SK-N-SH (cell line): ENCODE measurements at places on chromosomes 1 and 21. TPM values are rescaled to one million over a fixed set of nuclear protein-coding genes. Genes with fewer than 3 reads are reported as not detected.

SLC35E2B gene
- polyA plus RNA-seq: 20.5 and 20.6 TPM in 2 replicates

HAO2 gene
- not detected in 2 replicates for polyA plus RNA-seq

PTPRU gene
- polyA plus RNA-seq: 2.9 and 3.5 TPM in 2 replicates

TMEM269 gene
- 0.05 and 0.08 TPM in 2 replicates for polyA plus RNA-seq

NR1I3 gene
- not detected in 2 replicates for polyA plus RNA-seq

CLCA2 gene
- polyA plus RNA-seq: 0.02 TPM in 2 replicates

TNFRSF14 gene
- 0.19 and 0.28 TPM in 2 replicates for polyA plus RNA-seq

TCHH gene
- polyA plus RNA-seq: not detected in 2 replicates

ITGB2 gene
- 0.67 and 0.77 TPM in 2 replicates for polyA plus RNA-seq

TENT5C gene
- 0.90 and 1.2 TPM in 2 replicates for polyA plus RNA-seq

MIXL1 gene
- 0.03 TPM in 1 of 2 replicates, not detected in the other for polyA plus RNA-seq

USP33 gene
- polyA plus RNA-seq: 26.3 and 38.8 TPM in 2 replicates

ZFP69 gene
- 1.9 and 2.2 TPM in 2 replicates for polyA plus RNA-seq

RAB42 gene
- polyA plus RNA-seq: 4.6 and 5.5 TPM in 2 replicates

DNA sequence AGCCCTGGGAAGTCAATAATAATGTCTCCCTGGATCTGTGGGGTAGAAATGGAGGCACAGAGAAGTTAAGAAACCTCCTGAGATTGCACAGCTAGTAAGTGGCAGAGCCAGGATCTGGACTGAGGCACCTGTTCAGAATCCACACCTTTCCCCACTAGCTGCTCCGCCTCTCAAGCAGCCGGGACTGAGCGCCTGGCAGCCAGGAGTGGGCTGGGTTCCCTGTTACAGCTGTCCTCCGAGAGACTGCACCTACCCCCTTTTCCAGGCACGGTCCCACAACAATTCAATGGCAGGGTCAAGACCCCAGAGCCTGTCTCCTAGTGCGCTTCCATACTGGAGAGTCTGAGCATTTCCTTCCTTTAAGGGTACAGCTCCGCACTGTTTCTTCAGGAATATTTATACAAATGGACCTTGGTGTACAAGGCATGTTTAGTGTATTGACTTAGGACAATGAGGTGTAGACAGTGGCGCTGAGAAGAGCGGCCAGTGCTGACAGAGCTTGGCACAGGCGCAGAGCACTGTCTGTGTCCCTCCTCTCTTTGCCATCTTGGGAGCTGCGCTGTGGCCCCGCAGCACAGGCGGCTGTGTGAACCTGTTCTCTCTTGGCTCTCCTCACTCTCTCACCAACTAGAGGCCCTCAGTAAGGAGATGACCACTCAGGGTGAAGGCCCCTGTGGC, 24.4 kb downstream of the GRHL3 start:
- DNase-seq: no peak

DNA sequence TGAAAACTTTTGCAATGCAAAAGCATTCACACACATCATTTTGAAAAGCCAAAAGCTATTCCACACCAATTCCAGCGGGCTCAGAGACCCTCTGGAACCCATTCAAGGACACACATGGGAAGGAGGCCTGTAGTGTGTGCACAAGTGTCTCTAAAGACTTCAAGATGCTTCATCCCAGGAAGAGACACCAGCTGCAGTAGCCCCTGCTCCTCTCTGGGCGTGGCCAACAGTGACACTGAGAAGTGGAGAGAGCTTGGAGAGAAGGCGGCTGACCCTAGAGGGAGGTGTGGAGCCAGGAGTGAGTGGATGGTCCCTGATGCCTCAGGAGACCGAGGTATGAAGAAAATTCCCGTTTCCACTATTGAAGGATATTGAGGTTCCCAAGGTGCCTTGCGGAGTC, 14.9 kb upstream of the TNNI1 start:
- no peak for DNase-seq

DNA sequence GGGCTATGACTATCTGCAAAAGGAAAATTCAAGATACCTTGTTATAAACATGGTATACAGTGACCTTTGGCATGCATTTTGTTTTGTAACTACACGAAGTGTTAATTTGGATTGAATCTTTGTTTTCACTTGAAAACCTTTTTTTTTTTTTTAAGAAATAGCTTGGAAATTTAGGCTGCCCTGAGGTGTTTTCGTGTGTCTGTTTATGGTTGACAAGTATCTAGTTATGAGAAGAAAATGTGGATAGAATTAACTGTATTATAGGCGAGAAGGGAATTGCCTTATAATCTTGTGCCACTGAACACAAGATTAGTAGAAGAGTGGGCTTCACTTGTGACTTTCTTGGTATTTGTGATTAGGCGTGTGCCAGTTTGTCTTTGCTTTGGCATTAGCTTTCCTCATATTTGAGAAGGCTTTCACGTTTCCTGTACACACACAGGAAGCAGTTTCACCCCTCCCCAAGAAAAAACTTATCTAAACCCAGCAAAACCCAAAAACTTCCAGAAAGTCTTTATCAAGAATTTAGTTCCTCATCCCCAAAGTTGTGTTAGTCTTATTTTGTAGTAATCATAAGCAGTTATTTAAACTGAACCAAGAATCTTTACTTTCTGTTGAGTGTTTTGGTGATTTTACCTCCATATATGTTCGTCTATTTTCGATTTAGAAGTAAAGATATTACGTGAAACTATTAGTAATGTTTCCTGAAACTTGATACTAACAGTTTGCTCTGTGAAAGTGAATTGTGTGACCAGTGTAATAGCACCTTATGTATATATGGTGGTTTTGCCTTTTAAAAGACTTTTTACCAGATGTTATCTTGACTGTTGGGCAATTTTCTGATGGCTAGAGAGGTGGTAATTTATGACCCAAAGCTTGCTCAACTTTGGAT, 3.8 kb downstream of the DYRK1A start:
- DNase-seq: no peak

GRCh38 chr1:160208557-160209320, 3.6 kb downstream of the PEA15 start:
- peak; percentile 27 for DNase-seq

- no peak for DNase-seq
Observed at GRCh38 chr1:50940291-50940690, 19.8 kb downstream of the FAF1 start.

GRCh38 chr1:54409156-54410142, 3.3 kb upstream of the SSBP3 start:
- DNase-seq: no peak

GRCh38 chr1:213381572-213382084, 330.6 kb downstream of the RPS6KC1 start:
- DNase-seq: no peak

DNA sequence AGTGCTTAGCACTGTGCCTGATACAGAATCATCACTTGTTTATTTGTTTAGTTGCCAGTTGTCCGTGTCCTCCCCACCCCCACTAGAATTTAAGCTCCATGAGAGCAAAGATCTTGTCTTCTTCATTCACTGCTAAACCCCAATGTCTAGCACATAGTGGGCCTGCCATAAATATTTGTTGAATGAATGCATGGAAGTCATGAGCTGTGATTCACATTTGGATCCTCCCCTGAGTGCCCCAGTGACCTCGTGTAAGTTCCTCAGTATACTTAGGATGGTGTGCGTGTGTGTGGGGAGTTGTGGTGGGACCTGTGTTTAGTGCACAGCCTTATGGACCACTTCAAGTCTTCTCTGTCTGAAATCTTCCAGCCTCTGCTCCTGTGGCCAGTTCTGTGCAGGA, 23.1 kb downstream of the IER5 start:
- no peak for DNase-seq

DNA sequence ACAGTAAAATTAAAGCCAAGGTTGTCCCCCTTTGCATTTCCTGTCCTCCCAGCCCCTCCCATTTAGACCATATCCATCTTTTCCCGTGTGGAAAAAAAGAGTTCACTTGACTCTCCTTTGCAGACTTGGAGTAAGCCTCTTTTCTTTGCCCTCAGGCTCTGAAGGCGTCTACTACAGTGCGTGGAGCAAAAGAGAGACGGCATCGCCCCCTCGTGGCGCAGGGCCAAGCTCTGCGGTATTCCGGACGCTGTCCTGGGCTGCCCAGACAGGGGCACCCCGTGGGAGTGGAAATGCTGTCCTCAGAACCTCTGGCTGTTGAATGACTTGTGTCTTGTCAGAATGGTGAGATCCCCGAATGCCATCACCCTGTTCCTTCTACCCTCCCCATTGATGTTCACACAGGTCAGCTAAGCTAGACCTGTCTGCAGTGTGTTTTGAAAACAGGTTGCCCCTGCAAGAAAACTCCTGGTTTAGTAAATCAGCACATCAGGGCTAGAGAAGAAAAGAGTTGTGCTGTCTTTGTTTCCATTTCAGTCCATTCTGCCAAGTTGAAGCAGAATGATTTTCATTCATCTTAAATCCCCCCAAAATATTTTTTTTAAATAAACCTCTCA, 12.3 kb upstream of the GJA8 start:
- DNase-seq: peak; percentile 52

GRCh38 chr1:25063591-25064416, 133.7 kb upstream of the RUNX3 start:
- DNase-seq: no peak

- peak; percentile 59 for DNase-seq
Observed at GRCh38 chr1:46333300-46334029, 7.1 kb upstream of the NSUN4 start.

DNA sequence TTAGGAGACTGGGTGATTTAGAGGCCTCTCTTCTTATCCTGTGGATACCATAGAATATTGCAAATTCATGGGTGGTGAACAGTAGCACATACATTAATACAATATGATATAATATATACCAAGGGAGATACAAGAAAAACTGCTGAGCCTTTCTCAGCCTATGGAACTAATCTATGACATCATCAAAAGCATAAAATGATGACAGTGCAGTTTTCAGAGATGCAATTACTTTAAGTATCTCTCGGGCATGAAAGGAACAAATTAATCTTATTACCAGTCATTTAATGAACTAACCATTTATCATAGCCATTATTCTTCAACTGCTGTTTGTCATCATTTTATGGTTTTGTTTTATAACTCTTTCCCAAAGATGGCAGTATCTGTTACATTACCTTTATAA, 3.5 kb downstream of the CHODL start:
- no peak for DNase-seq

DNA sequence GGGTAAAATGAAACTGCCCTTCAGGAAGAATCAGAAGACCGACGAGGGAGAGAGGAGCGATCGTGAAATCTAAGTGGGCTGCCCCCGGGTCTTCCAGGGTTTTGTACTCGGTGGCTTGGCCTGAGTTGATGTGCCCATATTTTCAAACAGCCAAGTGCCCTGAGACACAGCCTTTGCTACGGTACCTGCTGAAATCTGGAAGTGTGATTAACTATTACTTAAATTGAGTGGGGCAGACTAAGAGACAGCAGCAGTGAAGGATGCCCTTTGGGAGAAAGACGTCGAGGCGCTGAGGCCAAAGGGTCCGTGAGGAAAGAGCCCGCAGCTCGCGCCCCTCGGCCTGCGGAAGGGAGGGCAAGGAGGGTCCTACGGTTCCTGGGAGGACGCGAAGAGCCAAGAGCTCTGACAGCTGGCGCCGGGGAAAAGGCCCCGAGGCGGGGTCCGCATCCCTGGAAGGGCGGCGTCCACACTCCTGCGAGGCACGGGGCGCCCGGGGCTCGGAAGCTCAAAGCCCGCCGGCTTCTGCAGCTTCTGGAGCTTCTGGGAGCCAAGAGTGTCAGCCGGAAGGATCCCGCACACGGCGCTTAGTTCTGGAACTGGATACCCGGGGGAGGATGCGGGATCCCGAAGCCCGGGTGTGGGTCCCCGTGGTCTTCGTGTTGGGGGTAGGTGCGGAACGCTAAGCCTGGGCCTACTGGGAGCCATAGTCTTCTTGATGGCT, 15.4 kb upstream of the RNU1-4 start:
- DNase-seq: peak; percentile 44

DNA sequence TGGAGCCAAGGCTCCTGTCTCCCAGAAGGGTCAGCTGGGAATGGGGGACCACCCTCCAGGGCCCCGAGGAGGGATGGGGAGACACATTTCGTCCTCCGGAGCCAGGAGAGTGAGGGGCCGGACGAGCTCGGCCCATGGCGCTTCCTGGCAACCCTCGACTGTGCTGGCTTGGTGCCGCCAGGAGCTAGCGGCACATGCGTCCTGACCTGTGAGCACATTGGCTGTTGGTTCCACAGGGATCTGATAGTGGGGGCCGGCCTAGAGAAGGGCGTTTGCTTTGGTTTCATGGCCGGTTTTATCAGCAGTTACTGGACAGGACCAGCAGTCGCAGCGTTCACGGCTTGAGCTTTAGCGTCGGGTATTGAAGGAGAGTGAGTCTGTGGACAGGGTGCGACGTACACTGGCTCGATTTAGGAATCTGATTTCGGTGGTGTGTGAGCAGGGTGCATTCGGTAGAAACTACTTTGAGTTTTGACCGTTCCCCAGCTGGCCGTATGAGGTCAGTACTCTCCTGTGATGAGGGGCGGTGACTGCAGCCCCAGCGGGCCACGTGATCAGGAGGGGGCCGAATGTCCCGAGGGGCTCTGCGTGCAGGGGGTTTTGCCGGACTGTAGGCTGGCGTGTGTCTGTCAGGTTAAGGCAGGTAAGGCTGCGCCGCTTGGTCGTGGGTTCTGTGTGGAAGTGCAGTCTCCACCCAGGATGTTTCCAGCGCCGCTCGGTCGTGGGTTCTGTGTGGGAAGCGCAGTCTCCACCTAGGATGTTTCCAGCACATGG, 18.7 kb downstream of the FAAP20 start:
- no peak for DNase-seq

- DNase-seq: no peak
Observed at GRCh38 chr1:84719543-84720217, 29.4 kb upstream of the SSX2IP start.

DNA sequence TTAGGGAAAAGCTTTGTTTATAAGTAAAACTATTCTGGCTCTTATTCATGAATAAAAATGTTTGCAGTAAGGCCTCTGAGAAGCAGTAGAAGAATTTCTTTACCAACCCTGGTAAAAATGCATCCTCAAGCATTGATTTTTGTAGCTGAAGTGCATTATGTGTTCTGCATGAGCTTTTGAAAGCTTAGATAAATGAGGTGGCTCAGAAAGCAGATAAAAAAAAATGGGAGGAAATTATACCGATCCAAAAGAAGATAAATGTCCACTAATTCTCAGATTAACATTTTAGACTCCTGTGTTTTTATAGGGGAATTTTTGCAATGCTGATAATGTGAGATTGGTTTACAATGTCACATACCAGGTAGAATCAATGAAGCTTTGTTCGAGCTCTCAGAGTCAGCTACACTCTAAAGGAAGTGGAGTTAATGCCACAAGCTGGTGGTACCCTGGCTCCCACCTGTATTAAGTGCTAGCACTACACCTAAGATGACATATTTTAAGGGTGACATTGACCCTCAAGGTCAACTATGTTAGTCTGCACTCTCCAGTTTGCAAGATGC, 85.5 kb upstream of the SELENON start:
- no peak for DNase-seq

- no peak for DNase-seq
Observed at GRCh38 chr21:46454142-46454541, 4.5 kb upstream of the DIP2A start.
